Thymus (tissue), 14 donors: ENCODE measurements at places on chromosomes 3 and 15.

DNA sequence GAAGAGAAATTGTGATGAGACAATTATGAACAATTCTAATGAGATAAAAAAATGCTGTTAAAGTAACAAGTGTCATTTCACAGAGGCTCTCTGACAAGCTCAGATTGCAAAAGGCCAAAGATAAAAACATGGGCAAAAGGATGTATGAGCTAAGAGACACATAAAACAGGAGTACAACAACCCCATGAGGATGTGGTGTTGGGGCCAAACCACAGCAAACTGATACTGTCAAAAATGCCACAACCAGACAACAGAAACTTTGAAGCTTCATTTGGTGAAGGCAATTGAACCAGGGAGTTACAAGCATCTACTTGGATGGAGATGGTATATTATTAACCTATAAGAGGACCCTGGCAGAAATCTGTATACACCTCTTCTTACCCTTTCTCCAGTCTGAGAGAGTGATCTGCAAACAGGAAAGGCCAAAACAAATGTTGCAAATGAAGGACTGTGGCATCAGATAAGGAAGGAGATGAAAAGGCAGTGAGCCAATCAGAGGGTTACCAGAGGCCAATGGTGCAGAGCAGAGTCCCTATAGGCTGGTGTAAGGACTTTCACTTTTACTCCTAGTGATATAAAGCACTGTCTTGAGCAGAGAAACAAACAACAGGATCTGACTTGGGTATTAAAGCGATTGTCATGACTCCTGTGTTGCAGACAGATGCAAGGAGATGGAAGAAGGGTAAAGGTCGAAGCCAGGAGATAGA lies 659.0 kb downstream of the NTRK3 start:
- no peak overlapping the region for H3K27ac ChIP-seq
- no peaks in the 10 kb centered on the region for H3K4me1 ChIP-seq
- no peaks in the 10 kb centered on the region for H3K36me3 ChIP-seq

- H3K4me3 ChIP-seq = peak overlapping the region; percentile 88
- H3K27ac ChIP-seq = peak overlapping the region; percentile 97
- H3K36me3 ChIP-seq = peaks cover 16% of the 10 kb centered on the region
- no peak for DNase-seq
- no peaks in the 10 kb centered on the region for H3K27me3 ChIP-seq
Observed at GRCh38 chr3:63968612-63969350, 54.5 kb downstream of the PSMD6 start.

GRCh38 chr3:77699125-77699691 lies 659.3 kb downstream of the ROBO2 start:
- no peaks in the 10 kb centered on the region for H3K4me1 ChIP-seq
- no peaks in the 10 kb centered on the region for H3K36me3 ChIP-seq
- no peak overlapping the region for H3K4me3 ChIP-seq

DNA sequence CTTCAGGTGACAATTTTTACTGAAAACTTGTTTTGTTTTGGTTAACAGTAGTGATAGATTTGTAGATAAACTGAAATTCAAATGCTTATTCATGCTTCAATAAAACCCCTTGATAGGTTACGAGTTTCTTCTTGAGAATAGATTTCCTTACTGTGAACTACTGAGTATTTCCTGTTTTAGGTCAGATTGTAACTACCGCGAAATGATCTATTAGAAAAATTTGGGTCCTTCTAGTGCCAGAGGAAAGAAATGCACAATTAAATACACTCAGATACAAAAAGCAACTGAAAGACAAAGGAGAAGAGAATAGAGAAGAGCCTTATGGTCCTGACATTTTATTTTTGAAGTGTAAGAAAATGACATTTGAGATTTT lies 251.7 kb upstream of the TBL1XR1 start:
- no peak for DNase-seq
- H3K27ac ChIP-seq = no peak overlapping the region
- H3K4me1 ChIP-seq = peaks cover 5% of the 10 kb centered on the region
- H3K27me3 ChIP-seq = no peaks in the 10 kb centered on the region

DNA sequence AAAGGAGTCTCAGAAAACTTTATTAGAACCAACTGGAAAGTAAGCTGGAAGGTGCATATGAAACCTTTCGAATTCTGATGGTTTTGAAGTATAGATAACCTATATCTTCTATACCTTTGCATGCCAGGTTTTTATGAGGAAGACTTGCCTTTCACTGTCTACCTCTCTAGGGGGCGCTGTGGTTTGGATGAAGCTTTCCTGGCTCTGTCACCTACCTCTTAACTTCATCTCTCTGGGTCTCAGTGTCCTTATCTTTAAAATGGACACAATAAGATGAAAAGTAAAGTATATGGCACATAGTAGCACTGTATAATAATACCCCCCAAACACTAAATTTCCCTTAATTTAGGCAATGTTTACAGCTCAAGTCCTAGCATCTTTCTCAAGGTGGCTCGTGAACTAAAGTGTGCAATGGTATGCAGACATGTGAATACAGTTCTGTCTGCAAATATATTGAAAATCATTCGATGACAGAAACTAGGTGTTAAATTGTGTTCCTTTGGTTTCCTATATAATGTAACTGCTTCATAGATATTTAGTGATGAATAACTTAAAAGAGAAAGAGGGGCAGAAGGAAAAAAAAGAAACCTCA lies 314.3 kb downstream of the CHST2 start:
- peaks cover 78% of the 10 kb centered on the region for H3K4me1 ChIP-seq
- no peak overlapping the region for H3K27ac ChIP-seq
- peaks cover 3% of the 10 kb centered on the region for H3K36me3 ChIP-seq
- no peaks in the 10 kb centered on the region for H3K27me3 ChIP-seq
- no peak overlapping the region for H3K4me3 ChIP-seq

DNA sequence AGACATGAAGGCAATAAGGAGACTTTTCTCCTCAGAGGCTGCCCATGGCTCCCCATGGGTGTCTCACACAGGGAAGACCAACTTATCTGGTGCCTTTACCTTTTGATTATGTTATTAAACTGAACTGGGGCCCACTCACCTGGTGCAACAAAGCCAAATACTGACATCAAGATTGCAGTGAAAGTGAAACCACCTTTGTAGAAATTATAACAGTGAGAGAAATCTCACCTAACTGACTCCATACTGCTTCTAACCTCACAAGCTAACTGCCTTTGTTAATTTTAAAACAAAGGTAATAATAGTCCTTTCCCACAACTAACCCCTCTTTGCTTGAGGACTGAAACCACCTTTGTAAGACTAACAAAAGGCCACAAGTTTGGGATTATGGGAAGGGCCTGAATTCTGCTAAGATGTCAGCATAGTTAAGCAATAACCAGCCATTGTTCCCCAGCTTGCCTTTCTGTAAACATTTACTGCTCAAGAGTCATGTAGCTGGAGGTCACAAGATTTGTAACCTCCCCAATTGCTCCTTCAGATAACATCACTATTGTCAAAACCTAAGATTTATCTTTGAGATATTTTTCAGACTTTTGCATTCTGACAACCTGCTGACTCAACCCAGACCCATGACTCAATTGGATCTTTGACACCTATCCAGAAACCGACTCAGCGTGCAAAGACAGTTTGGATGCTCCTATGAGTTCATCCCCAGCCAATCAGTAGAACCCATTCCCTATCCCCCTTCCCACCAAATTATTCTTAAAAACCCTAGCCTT lies 420.3 kb upstream of the CFAP20DC start:
- peaks cover 7% of the 10 kb centered on the region for H3K4me1 ChIP-seq
- H3K27me3 ChIP-seq = no peaks in the 10 kb centered on the region
- H3K36me3 ChIP-seq = no peaks in the 10 kb centered on the region
- no peak for DNase-seq
- no peak overlapping the region for H3K4me3 ChIP-seq
- H3K27ac ChIP-seq = no peak overlapping the region

GRCh38 chr3:52213005-52213404 lies 12.4 kb downstream of the TLR9 start:
- no peak for DNase-seq
- no peak overlapping the region for H3K4me3 ChIP-seq
- H3K27ac ChIP-seq = no peak overlapping the region
- H3K27me3 ChIP-seq = no peaks in the 10 kb centered on the region
- peaks cover 75% of the 10 kb centered on the region for H3K36me3 ChIP-seq
- H3K4me1 ChIP-seq = peaks cover 18% of the 10 kb centered on the region

- H3K36me3 ChIP-seq = no peaks in the 10 kb centered on the region
- H3K27me3 ChIP-seq = no peaks in the 10 kb centered on the region
- no peak overlapping the region for H3K4me3 ChIP-seq
- H3K4me1 ChIP-seq = no peaks in the 10 kb centered on the region
Observed at GRCh38 chr3:30114918-30115317, 491.5 kb upstream of the TGFBR2 start.

- H3K4me3 ChIP-seq = peak overlapping the region; percentile 75
- peaks cover 19% of the 10 kb centered on the region for H3K36me3 ChIP-seq
- H3K27ac ChIP-seq = peak overlapping the region; percentile 98
- peaks cover 18% of the 10 kb centered on the region for H3K4me1 ChIP-seq
Observed at GRCh38 chr3:47512416-47513124, 942 bp downstream of the ELP6 start.

DNA sequence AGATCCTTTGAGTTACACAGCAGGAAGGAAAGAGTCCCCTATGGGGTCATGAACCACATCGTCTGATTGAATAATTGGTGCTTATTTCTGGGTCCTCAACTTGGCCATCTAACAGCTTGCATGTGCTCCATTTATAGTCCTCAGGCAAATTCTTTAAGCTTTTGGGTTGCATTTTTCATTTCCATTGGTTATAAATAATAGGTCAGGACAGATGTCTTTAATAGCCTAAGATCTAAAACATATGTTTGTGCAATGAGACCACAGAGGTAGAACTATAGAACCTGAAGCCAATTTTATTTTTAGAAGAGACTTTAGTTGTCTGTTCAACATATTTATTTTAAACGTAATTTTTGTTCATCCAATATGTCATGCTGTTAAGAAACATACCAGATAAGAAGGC lies 43.2 kb downstream of the CD200R1L start:
- no peaks in the 10 kb centered on the region for H3K4me1 ChIP-seq
- H3K27ac ChIP-seq = no peak overlapping the region
- no peaks in the 10 kb centered on the region for H3K36me3 ChIP-seq
- H3K4me3 ChIP-seq = no peak overlapping the region
- H3K27me3 ChIP-seq = no peaks in the 10 kb centered on the region
- no peak for DNase-seq

- DNase-seq = no peak
- no peak overlapping the region for H3K4me3 ChIP-seq
- no peaks in the 10 kb centered on the region for H3K4me1 ChIP-seq
Observed at GRCh38 chr15:69956417-69956816, 141.3 kb downstream of the TLE3 start.

DNA sequence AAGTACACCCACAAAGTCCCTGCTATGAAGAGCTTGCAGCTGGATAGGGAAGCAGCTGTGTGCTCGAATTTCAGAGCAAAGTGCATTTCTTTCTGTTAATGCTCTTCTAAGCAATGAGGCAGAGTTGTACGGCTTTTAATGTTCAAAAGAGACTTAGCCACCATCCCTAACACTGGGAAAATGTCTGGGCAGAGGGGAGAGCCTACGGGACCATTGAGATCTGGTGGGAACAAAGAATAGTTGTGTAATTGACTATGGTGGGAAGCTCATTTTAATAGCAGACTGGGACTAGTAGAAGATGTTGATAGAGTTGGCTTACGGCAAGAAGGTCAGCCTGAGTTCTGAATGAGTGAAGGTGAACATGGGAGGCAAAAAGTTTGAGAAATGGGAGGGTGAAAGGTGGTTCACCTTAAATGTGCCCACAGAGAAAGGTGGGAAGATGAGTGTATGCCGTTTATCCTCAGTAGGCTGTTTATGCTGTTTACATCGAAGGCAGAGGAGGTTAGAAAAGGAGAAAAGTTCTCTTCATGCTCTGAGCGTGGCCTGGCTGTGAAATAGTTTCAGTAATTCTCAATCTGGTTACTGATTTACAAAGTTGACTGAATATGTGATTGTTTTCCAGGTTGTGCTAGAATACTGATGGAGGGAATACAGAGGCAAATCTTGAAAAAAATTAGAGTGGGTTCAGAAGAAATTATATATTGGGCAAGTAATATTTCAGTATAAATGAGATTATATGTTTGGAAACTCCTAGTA lies 22.9 kb upstream of the UTS2B start:
- DNase-seq = no peak
- H3K4me3 ChIP-seq = no peak overlapping the region
- H3K27ac ChIP-seq = no peak overlapping the region
- no peaks in the 10 kb centered on the region for H3K27me3 ChIP-seq
- no peaks in the 10 kb centered on the region for H3K4me1 ChIP-seq
- no peaks in the 10 kb centered on the region for H3K36me3 ChIP-seq

GRCh38 chr15:73196113-73196512 lies 143.8 kb downstream of the NEO1 start:
- no peaks in the 10 kb centered on the region for H3K36me3 ChIP-seq
- H3K27me3 ChIP-seq = no peaks in the 10 kb centered on the region
- H3K27ac ChIP-seq = no peak overlapping the region
- H3K4me3 ChIP-seq = no peak overlapping the region

DNA sequence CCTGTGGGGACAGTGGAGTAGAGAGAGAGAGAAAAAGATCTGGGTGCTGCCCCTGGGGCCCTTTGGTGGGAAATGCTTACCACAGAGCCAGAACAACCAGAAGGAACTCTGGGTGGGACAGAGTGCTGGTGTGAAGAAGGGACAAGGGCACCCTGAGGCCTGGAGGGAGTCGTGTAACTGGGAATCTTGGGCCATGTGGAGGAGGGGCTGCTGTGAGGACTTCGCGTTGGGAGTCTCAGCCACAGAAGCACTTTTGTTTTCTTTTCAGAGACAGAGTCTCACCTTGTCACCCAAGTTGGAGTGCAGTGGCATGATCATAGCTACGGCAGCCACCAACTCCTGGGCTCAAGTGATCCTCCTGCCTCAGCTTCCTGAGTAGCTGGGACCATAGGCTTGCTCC lies 24.3 kb downstream of the XYLB start:
- no peak overlapping the region for H3K27ac ChIP-seq
- DNase-seq = no peak
- no peaks in the 10 kb centered on the region for H3K27me3 ChIP-seq
- H3K4me1 ChIP-seq = peaks cover 14% of the 10 kb centered on the region
- peaks cover 3% of the 10 kb centered on the region for H3K36me3 ChIP-seq
- H3K4me3 ChIP-seq = no peak overlapping the region

- no peaks in the 10 kb centered on the region for H3K27me3 ChIP-seq
- DNase-seq = no peak
- no peak overlapping the region for H3K4me3 ChIP-seq
- H3K4me1 ChIP-seq = no peaks in the 10 kb centered on the region
- H3K36me3 ChIP-seq = no peaks in the 10 kb centered on the region
- H3K27ac ChIP-seq = no peak overlapping the region
Observed at GRCh38 chr15:59200560-59200959, 6.1 kb upstream of the LDHAL6B start.

- H3K4me3 ChIP-seq = no peak overlapping the region
- no peaks in the 10 kb centered on the region for H3K36me3 ChIP-seq
- H3K27ac ChIP-seq = peak overlapping the region; percentile 59
- DNase-seq = peak; percentile 74
- H3K4me1 ChIP-seq = peaks cover 11% of the 10 kb centered on the region
- H3K27me3 ChIP-seq = no peaks in the 10 kb centered on the region
Observed at GRCh38 chr3:187101184-187102072, 37.9 kb downstream of the RPL39L start.

GRCh38 chr15:62558640-62559380 lies 393.7 kb upstream of the C2CD4B start:
- no peaks in the 10 kb centered on the region for H3K4me1 ChIP-seq
- H3K27me3 ChIP-seq = no peaks in the 10 kb centered on the region
- no peaks in the 10 kb centered on the region for H3K36me3 ChIP-seq
- no peak overlapping the region for H3K4me3 ChIP-seq

GRCh38 chr3:33088691-33089090 lies 8.3 kb downstream of the GLB1 start:
- H3K36me3 ChIP-seq = peaks cover 12% of the 10 kb centered on the region
- H3K27me3 ChIP-seq = no peaks in the 10 kb centered on the region
- DNase-seq = no peak
- H3K4me3 ChIP-seq = no peak overlapping the region

GRCh38 chr3:45479621-45480035 lies 91.3 kb downstream of the LARS2 start:
- peaks cover 32% of the 10 kb centered on the region for H3K36me3 ChIP-seq
- no peaks in the 10 kb centered on the region for H3K27me3 ChIP-seq
- H3K4me3 ChIP-seq = no peak overlapping the region
- H3K27ac ChIP-seq = no peak overlapping the region
